ENCODE measurements at places on chromosomes 11 and 22.

GRCh38 chr22:20254975-20255946 is 12.9 kb downstream of the RTN4R start:
- no peak for DNase-seq

DNA sequence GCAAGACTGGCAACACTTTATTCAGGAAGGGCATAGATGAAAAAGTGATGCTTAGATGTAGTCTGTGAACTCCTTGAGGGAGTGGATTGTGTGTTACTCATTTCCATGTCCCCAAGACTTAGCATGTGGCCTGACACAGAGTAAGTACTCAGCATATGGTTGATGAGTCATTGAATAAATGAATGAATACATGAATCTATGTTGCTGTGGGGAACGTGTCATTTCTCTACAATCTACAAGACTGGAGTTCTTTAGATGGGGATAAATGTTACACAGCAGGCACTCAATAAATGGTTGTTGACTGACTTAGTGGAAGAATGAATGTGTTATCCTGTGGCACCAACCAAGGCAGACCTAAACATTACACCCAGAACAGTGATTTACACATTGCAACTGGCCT is 17.9 kb downstream of the BPIFC start:
- no peak for DNase-seq

- DNase-seq = no peak
Measured at GRCh38 chr11:126478466-126478865, 123.0 kb downstream of the ST3GAL4 start.

GRCh38 chr11:71298016-71298550 is 45.7 kb upstream of the SHANK2 start:
- no peak for DNase-seq

- no peak for DNase-seq
Measured at GRCh38 chr11:1260023-1260501, 37.2 kb downstream of the MUC5B start.

GRCh38 chr11:77589181-77589520 is 602 bp upstream of the AQP11 start:
- no peak for DNase-seq

DNA sequence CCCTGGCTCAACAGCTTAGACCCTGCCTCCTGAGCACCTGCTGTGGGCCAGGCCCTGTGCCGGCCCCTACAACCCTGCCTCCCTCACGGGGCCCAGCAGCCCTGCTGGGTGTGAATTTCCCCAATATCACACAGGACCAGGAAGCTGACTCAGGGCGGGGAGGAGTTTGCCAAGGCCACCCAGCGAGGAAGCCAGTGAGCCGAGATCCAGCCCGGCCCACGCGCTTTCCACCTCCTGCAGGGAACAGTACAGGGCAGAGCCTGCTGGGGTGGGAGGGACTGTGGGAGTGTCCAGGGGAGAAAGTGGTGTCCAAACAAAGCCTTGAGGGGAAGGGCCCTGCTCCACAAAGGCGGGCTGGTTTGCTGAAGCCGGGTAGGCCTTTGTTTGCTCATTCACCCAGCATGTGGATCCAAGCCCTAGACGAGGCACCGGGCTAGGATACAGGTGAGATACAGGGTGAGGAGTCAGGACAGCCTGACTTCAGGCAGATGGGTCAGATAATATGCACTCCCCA is 26.8 kb downstream of the RPL3 start:
- no peak for DNase-seq

DNA sequence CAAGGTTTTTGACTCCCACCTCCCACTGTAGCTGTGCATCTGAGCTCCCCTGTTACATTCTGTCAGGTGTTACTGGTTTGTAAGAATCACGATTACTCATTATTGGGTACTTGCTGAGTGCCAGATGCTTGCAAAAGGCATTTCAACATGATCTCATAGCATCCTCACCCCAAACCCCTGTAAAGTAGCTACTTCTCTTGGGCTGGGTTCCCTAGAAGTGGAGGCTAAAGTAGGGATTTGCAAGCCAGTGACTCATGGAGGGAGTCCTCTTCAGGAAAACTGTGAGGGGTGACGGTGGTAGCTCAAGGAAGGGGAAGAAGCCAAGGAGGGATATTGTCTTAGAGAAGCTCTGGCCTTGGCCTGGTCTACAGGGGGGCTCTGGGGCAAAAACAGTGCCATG is 78.6 kb downstream of the TIMP3 start:
- no peak for DNase-seq

DNA sequence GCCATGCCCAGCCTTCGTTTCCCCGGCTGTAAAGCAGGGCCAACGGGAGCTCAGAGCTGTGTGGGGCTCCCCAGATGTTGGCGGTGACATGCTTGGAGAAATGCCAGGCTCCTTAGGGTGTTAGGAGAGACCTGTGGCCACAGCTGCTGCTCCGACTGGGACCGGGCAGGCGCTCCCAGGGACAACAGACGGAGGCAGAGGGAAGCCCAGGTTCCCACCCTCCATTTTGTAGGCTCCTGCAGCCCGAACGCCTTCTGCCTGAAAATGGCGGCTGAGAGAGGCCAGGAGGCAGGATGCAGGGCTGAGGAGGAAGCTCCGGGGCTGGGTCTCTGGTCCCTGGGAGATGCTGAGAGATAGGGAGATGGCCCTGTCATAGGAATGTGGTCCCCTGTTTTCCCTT is 10.0 kb downstream of the CD6 start:
- no peak for DNase-seq

DNA sequence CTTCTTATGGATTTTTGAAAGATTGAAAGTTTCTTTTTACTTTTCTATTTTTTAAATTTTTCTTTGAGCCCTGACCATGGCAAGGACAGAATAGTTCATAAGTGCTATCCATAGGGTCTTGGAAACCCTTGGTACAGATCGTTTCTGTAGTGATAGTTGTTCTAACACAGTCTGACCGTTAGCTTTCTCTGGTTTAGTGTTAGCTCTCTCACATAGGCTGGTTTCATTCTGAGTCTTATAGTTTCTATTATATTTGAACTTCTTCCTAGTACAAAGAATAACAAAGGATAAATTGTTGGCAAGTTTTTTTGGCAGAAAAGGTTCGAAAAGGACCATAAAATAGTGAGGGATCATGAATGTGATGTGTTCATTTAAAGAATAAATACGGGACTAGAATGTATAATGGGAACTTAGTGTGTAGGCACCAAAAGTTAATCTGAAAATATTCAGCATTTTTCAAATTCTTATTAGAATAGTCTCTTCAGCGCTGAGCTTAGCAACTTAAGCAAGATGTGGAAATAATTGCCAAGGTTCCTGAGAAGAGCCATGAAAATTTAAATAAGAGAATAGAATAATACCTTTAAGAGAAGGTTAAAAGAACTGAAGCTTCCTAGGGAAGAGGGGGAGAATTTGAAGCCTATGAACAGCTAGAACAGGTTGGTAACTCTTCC is 24.1 kb downstream of the FDX1 start:
- no peak for DNase-seq

- no peak for DNase-seq
Measured at GRCh38 chr22:37303821-37304274, 21.5 kb downstream of the CYTH4 start.

DNA sequence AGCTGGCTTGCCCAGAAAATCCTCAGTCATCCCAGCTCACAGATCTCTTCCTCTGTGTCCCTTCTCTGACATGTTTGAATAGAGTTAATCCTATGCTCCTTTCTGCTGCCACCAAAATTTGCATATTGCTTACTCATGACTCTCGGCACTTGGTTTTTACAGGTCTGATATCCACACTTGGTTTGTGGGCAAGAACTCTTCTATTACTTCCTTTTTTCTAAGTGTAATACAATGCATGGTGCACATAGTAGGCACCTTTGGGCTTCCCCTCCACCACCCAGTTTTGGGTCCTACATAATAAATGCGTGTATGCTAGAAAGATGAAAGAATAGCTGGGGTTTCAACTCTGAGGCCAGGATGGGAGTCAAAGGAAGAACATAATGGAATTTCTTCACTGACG is 69.7 kb upstream of the GRK3 start:
- DNase-seq = no peak

GRCh38 chr11:27722953-27723344 is 22.7 kb upstream of the BDNF start:
- DNase-seq = no peak

- DNase-seq = no peak
Measured at GRCh38 chr11:17389957-17390649, 1.6 kb upstream of the KCNJ11 start.

GRCh38 chr22:34992672-34993071 is 73.3 kb upstream of the ISX start:
- no peak for DNase-seq

DNA sequence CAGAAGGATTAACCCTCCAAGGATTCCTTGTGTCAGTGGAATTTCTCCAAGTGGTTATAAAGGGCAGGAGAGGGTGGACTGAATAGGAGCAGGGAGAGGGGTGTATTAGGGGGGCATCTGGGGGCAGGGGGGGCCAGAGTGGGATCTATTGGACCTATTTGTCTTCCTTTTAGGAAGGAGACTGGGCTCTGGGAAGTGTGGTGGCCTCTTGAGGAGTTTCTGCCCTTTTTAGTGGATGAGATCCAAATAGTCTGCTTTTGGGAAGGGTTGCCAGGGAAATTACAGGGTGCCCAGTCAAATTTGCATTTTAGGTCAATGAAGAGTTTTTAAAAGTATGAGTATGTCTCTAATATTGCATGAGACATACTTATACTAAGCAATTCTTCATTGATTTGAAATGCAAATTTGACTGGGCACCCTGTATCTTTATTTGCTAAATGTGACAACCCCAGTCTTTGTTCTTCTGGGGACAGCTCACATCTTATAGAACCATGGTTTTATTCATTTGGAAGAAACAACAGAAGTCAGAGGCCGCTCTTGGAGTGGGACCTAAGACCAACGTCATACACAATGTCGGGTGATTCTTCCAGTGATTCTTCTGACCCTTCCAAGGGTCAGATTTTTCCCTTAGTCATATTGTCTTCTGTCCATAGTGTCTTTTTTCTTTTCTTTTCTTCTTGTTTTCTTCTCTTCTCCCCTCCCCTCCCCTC is 429 bp upstream of the SLC22A6 start:
- DNase-seq = no peak

DNA sequence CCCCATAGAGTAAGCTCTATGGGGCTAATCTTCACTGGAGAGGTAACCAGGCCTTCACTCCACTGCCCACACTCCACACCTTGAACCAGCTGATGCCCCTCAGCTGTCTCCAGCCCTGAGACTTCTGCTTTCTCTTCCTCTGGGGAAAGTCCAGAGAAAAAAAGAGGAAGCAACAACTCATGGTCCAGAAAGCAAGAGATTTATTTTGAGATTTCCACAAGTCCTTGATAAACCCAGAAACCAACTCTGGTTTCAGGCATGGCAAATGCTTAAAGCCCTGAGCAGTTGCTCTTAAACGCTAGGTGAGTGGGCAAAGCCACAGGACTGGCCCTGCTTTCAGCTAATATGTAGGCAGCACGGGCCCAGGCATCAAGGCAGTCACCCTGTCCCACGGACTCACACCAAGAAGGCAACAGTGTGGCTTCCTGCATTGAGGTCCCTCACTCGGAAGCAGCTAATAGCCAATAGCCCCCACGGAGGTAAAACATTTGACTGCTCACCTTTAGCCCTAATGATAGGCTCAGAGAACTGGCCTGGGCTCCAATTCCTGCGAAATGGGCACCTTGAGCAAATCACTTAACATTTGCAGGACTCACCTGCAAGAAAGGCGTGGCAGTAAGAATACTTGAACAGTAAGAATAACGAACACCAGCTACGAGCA is 4.3 kb downstream of the CYB561A3 start:
- DNase-seq = no peak

- DNase-seq = no peak
Measured at GRCh38 chr11:133776671-133777367, 68.5 kb downstream of the SPATA19 start.

- DNase-seq = no peak
Measured at GRCh38 chr11:79661373-79661772, 220.5 kb upstream of the TENM4 start.

DNA sequence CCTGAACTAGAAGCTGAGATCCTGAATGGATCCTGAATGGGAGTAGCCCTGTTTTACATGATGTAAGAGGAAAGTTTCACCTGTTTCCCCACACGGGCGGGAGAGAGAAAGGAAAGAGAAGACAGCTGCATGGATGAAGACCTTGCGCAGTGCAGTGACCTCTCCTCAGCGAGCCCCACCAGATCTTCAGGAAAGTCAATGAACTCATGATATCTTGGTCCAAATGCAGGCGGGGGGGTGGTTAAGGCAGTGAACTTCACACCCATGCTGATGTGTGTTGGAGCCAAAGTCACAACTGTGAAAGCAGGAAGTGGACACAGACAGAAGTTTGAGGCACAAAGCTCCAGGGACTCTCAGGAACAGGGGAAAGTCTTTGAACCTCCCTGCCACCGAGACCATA is 8.6 kb upstream of the FJX1 start:
- no peak for DNase-seq

DNA sequence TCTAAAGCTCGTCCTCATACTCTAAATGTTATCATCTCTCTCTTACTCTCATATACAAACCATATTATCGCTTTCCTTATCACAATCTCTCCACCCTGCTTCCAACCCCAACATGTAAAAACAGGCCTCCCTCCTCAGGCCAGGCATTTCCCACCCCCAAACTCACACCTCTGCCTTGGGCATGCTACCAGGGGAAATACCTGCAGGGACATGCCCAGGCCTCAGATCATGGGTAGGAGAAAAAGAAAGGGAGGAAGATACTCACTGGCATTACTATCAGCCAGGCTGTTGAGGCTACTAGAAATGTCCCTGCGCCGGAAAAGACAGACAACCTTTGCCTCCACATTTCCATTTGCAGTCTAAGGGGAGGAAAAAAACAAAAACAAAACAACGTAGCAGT is 1.8 kb downstream of the MTA2 start:
- DNase-seq = no peak

DNA sequence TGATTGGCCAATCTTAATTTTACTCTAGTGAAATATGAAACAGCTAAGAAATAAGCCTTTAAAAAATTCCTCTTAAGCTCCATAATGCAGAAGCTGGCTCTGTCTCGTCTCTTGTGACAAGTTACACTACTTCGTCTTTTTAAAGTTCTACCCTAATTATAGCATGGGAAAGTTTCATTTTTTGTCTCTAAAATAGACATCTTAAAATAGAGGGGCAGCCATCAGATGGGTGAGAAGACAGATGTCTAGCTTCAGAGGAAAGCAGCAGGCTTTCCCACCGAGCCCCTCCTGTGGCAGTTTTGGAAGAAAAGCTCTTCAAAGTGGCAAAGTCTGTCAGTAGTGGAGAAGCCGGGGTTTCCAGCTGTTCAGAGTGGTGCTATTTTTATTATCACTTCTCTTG is 39.5 kb downstream of the XRRA1 start:
- DNase-seq = no peak

DNA sequence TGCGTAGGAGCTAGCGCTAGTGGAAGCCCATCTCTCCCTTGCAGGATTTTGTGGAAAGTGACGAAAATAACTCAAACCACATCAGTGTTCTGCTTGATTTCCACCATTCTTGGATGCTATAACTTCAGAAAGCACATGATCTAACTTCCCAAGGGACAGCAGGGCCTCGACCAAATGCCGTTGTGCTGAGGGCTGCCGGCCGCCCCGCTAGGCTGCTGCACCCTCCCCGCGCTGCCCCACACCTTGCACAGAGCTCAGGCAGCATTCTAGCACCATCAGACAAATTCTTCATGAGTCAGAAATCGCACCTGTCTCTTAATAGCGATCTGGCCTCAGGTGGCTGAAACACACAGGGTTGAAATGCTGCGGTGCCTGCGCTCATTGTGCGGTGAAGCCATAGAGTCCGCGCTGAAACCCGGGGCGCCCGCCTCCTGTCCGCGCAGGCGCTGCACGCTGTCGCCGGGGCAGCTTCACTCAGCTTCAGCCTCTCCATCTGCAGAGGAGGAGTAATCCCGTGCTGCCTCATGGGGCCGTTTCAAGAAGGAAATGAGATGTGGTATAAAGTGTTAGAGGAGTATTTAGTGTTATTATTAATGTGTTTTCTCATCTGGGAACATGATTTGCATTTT is 59.2 kb upstream of the B3GAT1 start:
- DNase-seq = peak; percentile 91
